ENCODE measurements at places on chromosomes 4 and X.
A peak's percentile ranks its signal among the peaks of the same experiment; 100 is the strongest.

- DNase-seq = no peak
Observed at GRCh38 chrX:150316564-150316963, 46.6 kb upstream of the MAMLD1 start.

DNA sequence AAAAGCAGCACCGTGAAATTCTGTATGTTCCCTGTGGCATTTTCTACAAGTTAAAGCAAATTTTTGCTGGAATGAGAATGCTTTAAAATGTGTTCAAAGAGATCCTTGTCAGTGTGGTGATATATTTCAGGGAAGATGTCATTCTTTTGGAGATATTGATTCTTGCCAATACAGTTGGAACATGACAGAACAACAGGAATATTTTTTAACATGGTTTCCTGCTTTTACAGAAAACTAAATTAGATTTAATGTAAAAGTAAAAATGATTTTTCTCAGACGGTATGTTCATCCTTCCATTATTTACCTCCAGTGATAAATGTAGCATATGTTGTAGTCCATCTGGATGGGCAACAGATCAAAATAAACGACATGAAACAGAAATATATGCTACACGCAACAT, 474.8 kb downstream of the TMA16 start:
- DNase-seq = no peak

- DNase-seq = no peak
Observed at GRCh38 chr4:76630741-76631140, 195.7 kb downstream of the SHROOM3 start.

DNA sequence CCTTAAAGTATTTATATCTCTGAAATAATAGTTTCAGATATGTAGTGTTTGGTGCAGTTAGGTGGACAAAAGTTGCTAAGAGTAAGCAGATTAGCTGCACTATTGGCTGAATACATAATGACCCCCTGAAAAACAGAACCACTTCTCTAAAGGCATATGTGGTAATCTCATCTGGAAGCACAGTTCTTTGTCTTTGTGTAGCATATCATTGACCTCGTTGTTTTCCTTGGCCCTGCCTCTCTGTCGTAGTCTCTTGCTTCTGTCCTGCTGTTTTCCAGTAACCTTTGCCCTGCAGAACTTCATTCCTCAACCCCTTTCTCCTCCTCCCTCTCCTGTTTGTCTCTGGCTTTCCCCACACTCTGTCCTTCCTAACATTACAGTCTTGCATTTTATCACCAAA, 41.4 kb downstream of the JADE3 start:
- DNase-seq = no peak

DNA sequence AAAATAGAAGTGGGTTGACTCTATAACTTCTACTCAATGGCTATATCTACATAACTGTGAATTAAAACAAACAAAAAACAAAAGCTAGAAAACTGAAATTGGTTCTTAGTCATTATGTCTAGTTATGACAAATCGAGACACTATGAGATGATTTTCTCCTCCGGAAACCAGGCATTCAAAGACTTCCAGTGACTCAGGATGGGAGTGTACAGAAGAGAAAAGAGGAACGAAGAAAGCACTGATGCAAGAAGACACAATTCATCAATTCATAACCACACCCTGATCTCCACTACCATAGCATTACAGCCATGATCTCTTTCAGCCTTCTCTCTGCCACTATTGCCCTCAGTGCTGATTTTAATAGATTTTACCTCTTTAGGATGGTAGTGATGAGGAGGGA, 253.6 kb downstream of the CBLL2 start:
- no peak for DNase-seq

- DNase-seq = no peak
Observed at GRCh38 chr4:104818579-104818978, 323.9 kb upstream of the CXXC4 start.

DNA sequence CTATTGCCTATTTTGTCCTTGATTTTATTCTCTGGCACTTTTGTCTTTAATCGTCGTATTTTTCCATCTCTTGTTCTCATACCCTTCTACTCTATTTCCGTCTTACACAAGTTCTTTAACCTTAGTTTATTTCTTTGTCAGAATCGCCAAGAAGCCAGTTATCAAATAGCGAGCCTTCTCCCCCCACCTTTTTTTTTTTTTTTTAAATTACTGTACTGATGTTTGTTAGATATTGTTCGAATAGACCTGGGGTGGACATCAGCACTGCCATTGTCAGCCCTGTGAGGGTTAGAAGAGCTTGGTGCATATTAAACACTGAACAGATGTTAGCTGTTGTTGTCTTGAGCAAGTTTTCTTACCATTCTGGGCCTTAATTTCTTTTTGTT, 1.2 kb downstream of the SPCS3 start:
- no peak for DNase-seq

- DNase-seq = no peak
Observed at GRCh38 chrX:101383679-101384205, 2.2 kb downstream of the BTK start.

DNA sequence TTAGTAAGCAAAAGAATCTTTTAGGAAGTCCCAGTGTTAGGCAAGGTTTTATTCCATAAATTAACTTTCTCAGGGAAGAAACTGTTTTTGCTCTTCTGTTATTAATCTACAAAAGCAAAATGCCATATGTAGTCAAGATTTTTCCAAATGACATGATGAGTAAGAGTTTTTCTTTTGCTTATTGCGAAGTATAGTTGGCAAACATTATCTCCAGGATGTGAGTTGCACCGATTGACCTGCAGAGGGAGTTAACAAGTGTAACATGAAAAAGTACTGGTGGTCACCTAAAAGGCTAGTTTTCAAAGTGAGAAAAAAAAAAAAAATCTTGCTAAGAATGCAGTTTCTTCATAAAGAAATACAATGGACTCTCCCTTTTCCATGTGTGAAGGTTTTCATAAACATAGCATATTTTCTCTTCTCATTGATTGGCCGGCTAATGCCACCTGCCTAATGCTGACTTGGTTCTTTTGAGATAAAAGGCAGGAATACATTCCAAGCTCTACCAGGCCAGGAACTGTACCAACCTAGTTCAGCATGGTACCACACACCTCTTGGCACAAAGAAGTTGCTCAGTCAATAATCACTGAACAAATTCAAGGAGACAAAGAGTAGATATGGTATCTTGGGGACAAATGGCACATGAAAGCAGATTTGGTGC, 100.2 kb downstream of the LNX1 start:
- DNase-seq = no peak

GRCh38 chr4:76251441-76252270, at the start of gene FAM47E:
FAM47E (plus strand) TSS chr4:76251721; CDS start chr4:76251747, 26 bp downstream.
- peak; percentile 52 for DNase-seq

GRCh38 chrX:118448273-118448783, 47.3 kb upstream of the DOCK11 start:
- no peak for DNase-seq

DNA sequence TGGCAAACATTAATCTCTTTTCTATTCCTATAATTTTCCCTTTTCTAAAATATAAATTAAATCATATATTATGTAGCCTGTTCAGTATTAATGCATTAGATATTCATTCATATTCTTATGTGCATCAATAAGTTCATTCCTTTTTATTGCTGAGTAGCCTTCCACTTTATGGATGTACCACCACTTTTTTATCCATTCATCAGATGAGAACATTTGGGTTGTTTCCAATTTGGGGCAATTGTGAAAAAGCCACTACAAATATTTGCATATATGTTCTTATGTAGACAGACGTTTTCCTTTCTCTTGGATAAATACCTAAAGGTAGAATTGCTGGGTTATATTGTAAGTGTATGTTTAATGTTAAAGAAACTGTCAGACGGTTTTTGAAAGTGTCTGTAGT, 79.4 kb upstream of the MAPK10 start:
- DNase-seq = no peak

GRCh38 chr4:7981738-7982394, 42.2 kb upstream of the AFAP1 start:
- peak; percentile 14 for DNase-seq

GRCh38 chr4:115213716-115214115, 100.3 kb upstream of the NDST4 start:
- DNase-seq = no peak

DNA sequence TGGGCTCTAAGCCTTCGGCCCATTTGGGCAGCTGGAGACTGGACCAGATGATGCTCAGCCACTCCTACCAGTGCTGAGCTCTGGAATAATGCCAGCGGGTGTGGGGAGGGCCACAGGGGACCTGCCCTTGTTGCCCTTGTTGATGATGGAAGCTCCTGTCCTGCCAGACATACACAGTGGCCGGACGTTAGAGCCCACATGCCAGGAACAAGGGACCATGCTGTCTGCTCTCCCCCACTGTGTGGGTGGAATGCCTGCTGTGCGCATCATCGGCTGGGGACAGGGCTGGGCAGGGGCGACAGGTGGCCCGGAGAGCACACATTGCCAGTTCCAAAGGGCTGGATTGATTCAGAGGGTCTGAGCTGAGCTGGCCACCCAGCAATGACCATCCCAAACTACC, 2.0 kb downstream of the ABLIM2 start:
- no peak for DNase-seq

GRCh38 chr4:148514041-148514440, 71.8 kb upstream of the NR3C2 start:
- no peak for DNase-seq

GRCh38 chr4:138645289-138645688, 370.3 kb upstream of the NOCT start:
- no peak for DNase-seq

GRCh38 chrX:9134366-9134765, 100.4 kb upstream of the FAM9B start:
- DNase-seq = no peak

GRCh38 chrX:16199343-16199742, 32.1 kb downstream of the MAGEB17 start:
- DNase-seq = no peak

GRCh38 chr4:78809928-78810835, 34.0 kb downstream of the BMP2K start:
- no peak for DNase-seq

DNA sequence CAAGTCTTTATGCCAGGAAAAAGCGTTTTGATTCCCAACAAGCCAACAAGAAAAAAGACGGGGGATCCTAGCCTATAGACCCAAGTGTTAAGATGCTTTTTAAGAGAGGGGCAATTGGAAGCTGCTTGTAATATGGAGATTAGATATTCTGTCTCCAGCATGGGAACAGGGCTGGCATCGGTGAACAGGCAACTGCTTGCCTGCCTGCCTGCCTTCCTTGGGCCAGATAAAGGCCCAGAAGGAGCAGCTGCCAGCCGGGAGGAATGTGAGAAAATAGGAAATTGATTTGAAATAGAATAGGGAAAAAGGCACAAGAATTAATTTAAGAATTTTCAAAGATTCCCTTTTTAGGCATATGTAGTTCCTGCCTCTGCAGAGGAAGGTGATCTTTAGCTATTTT, 192.2 kb downstream of the TENM3 start:
- no peak for DNase-seq

- no peak for DNase-seq
Observed at GRCh38 chr4:188187106-188187505, 47.9 kb downstream of the TRIML1 start.

- DNase-seq = no peak
Observed at GRCh38 chr4:97720869-97721432, 422.3 kb downstream of the STPG2 start.

DNA sequence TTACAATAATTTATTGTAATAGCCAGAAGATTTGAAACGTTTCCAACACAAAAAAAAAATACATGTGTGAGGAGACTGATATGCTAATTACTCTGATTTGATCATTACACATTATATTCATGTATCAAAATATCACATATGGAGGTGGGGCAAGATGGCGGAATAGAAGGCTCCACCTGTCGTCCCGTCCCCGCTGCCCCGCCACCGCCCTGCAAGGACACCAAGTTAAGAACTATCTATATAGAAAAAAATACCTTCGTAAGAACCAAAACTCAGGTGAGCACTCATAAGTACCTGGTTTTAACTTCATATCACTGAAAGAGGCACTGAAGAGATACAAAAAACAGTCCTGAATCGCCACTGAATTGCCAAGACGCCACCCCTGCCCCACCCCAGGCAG, 60.9 kb upstream of the SCRG1 start:
- no peak for DNase-seq

- DNase-seq = peak; percentile 21
Observed at GRCh38 chrX:10769696-10770619, 149.6 kb upstream of the MID1 start.

DNA sequence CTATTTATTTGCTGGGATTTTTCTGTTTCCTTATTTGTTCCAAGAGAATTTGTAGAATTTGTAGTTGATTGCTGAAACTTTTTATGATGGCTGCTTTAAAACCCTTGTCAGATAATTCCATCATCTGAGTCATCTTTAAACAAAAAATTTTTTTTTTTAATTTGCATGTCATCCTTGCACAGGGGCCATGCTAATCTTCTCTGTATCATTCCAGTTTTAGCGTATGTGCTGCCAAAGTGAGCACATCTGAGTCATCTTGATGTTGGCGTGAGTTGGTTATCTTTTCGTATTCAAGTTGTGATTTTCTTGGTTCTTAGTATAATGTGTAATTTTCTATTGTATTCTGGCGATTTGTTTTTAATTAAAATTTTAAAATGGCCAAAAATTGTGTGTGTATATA, 18.7 kb upstream of the ZNF157 start:
- DNase-seq = no peak

DNA sequence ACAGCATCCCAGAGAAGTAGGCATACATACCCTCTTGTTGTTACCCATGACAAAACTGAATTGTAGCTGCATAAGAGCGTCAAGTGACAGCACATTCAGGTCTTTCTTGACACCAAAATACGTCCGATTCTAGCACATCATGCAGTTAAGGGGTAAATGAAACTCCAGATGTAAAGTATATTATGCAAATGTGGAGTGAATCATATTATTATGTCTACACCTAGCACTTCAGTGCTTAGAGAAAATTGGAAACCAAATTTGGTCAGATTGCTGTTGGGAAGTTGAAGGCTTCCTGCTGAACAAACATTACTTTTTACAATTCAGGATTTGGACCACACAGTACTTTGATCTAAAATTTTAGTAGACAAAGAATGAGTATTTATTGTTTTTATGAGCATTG, 24.2 kb upstream of the LEF1 start:
- no peak for DNase-seq

GRCh38 chrX:14948691-14949090, 75.5 kb downstream of the MOSPD2 start:
- DNase-seq = no peak

GRCh38 chr4:5381961-5382441, 326.4 kb downstream of the EVC2 start:
- no peak for DNase-seq

GRCh38 chr4:68878048-68878447, 62.3 kb downstream of the UGT2B10 start:
- no peak for DNase-seq

DNA sequence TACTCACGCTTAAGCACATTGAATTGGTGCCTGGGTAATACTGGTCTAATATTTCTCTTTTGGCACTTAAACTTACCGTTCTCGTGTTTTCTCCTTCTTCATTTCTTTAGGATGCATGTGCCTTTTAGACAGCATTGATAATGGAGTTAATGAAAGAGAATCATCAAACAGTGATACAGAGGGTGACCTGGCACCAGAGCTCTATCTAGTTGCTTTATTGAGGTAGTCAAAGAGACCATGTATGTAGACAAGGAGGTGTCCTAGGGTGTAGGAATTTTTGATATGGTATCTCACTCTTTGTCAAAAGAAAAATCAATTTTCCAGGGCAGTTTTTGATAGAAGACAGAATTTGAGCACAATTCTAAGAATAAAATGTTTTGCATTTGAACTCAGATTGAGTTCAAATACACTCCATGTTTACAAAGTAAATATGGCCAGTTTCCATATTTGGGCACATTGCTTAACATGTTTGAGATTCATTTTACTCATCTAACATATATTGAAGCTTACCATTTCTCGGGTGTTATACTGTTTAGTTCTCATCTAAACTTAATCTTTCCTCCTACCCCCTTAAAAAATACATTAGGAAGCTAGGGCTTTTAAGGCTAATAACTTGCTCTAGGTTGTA, 92.0 kb downstream of the WWC2 start:
- no peak for DNase-seq
